Activated T-helper 1 cell treated with anti-CD3 and anti-CD28 coated beads, Interleukin-12 subunit alpha, Interleukin-12 subunit beta, Interleukin-2, Interleukin-4 antibody, amounts not matched to agents 30 ng/mL and 10 ng/mL and 1 ng/mL, durations not matched to agents 14 hours and 24 hours and 36 hours (primary cell): ENCODE measurements at places on chromosomes 7 and 10.

DNA sequence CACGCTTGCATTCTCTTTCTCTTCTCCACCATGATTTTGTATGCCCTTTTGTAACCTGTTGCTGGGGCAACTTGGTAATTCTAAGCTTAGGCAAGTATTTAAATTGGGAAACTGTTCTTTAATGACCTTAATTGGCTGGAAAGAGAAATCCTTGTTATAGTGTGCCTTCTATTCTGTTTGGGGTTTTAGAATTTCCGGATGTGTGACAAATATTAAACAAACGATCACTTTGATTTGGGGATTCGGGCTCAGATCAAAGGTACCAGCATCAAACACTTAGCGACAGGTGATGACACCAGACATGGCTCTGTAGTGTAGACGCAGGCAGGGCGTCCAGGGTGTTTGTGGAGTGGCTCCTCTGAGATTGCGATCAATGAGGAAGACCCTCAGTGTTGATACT, 55.0 kb downstream of the RAB11FIP2 start:
- DNase-seq = no peak

DNA sequence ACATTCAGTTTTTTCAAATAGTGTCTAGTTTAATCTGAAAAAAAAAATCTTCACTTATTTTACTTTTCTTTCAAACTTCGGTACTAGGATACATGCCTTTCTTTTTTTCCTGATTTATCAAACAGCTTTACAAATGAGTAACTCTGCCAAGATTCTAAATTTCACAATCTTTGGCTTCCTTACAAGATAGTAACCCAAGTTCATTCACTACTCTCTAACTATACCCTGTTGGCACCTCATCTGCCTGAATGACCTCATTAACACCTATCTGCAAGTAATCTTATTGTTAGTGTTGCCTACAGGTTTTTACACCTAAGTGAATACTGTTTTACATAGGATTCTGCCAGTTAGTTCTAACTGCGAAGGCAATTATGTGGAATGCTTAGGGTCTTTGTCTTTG, 159.8 kb downstream of the FOXP2 start:
- DNase-seq = no peak

- no peak for DNase-seq
Measured at GRCh38 chr7:100893910-100894721, 1.6 kb downstream of the ACHE start.

GRCh38 chr7:133025056-133025455, 56.8 kb downstream of the CHCHD3 start:
- DNase-seq = no peak

- DNase-seq = no peak
Measured at GRCh38 chr10:35379226-35380137, 43.2 kb downstream of the CCNY start.
